ENCODE measurements at places on chromosomes 7 and 10. TPM values are rescaled to one million over a fixed set of nuclear protein-coding genes. Genes with fewer than 3 reads are reported as not detected.

The NPFFR1 gene
- polyA plus RNA-seq, result not detected

The LRWD1 gene
- 14.0 TPM for polyA plus RNA-seq

DNA sequence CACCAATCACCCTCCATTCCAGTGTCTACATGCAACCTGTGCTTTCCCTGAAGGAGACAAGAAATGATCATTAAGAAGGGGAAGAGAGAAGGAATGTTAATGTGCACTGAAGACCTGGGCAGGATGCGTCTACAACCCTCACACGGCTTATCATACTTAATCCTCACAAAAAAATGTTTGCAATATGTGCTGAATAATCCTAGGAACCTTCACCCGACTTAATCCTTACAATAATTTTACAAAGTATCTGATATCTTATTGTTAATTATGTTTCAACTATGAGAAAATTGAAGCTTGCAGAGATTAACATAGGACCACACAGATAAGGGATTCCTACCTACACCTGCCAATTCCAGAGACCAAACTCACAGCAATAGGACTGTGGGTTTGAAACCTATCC lies 145.1 kb upstream of the NOBOX start:
- DNase-seq, result no peak

- peak; percentile 74 for DNase-seq
Observed at GRCh38 chr10:7432884-7433726, 22.3 kb upstream of the SFMBT2 start.

DNA sequence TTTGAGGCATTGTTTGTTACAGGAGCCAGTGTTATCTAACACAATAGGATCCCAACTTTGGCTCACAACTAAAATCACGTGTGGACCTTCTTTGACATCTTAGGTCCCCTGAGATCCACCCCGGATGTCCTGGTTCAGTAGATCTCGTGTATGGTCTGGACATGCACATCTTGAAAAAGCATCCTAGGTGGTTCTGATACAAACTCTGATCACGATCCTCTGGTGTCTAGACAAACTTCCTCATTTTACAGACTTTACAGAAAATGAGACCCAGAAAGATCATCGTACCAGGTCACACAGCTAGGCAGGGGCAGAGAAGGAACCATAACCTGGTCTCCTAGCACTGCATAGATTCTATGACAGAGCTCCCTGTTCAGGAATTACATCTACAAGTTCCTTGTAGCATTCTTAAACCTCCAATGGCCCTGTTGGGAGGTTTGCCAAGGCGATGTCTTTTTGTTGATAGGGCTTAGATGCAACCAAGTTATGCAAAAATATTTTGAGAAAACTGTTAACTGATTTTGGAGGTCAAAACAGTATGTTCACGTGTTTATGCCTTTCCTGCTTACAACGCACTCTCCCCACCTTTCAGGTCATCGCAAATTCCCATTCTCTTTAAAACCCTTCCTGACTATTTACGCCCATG lies 30.8 kb upstream of the CHST15 start:
- DNase-seq, result no peak

DNA sequence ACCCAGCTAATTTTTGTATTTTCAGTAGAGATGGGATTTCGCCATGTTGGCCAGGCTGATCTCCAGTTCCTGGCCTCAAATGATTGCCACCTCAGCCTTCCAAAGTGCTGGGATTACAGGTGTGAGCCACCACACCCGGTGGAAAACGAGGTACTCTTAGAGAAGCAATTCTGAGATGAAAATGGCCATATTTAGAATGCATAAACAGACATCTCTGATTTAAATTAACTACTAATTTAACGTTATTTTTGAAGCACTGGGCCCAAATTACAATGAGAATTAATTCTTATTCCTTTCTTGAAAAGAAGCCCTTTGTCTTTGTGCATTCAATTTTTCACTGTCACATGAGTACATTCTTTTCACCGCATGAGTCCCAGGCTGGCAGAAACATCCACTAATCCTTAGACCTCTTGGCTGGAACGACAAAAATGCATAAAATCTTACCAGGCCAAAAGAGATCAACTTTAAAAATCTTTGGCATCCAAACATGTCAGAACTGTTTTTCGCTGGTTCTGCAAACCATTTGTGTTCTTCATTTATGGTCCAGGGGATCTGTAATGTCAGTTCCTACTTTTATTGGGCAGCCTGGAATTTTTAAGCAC lies 60.1 kb upstream of the CAPZA2 start:
- no peak for DNase-seq

The PTF1A gene
- polyA plus RNA-seq, result not detected

The TRRAP gene
- polyA plus RNA-seq, result 7.0 TPM

The EBLN1 gene
- not detected for polyA plus RNA-seq

- no peak for DNase-seq
Observed at GRCh38 chr10:6498771-6499170, 81.3 kb downstream of the PRKCQ start.

The AOC1 gene
- 99.1 TPM for polyA plus RNA-seq

- DNase-seq, result peak; percentile 51
Observed at GRCh38 chr10:52551046-52551445, 221.5 kb downstream of the MBL2 start.

DNA sequence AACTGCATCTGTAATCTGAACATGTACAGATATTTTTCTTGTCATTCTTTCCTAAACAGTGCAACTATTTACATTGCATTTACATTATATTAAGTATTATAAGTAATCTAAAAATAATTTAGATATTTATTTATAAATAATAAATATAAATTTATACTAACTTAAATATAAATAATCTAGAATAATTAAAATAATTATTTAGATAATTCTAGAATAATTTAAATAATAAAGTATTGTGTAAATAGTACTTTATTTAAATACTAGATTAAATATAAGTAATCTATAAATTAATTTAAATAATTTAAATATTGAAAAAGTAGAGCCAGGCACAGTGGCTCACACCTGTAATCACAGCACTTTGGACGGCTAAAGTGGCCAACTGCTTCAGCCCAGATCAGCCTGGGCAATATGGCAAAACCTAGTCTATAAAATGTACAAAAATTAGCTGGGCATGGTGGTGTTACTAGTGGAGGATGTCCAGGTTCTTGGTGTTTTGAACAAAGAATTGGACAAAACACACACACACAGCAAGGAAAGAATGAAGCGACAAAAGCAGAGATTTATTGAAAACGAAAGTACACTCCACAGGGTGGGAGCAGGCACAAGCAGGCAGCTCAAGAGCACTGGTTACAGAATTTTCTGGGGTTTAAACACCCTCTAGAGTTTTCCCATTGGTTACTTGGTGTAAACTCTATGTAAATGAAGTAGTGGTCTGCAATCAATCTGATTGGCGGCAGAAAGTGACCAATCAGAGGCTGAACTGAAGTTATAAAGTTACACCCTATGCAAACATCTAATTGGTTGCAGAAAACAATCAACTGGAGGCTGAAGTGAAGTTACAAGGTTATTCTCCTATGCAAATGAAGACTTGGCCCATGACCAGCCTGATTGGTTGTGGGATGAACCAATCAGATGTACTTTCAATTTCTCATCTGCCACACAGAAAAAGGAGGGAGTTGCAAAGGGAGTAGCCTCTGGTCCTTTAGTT lies 100.2 kb upstream of the SP4 start:
- no peak for DNase-seq

The FAM171A1 gene
- 30.4 TPM for polyA plus RNA-seq

DNA sequence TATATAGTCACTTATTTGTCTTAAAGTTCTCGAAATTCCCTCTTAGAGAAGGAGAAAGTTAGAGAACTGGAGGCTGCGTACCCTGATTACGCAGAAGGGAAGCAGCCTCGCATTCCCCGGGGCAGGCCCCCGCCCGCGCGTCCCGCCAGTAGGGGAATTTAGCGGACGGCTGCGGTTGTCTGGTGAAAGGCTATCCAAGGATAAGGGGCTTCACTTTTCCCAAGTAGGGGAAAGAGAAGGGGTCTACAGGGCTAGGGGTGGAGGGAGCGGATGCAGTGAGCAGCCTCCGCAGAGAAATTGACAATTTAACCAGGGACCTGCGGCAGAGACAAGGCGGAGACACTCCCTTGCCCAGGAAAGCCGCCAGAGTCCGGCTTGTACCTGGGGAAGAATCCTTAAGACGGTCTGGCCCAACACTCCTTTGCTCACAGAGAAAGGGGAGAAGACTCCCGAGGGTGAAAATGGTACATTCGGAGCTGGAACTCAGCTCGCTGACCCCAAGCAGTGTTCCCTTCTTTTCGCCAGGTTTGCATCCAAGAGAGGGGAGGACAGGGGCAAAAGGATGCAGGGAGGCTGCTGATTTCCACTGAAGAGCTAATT lies 994 bp upstream of the MAGI2 start:
- DNase-seq, result peak; percentile 83

The PGAM2 gene
- polyA plus RNA-seq, result 37.7 TPM

GRCh38 chr7:157362729-157363128 lies 25.9 kb downstream of the DNAJB6 start:
- no peak for DNase-seq

The CTAGE8 gene
- 5.4 TPM for polyA plus RNA-seq

DNA sequence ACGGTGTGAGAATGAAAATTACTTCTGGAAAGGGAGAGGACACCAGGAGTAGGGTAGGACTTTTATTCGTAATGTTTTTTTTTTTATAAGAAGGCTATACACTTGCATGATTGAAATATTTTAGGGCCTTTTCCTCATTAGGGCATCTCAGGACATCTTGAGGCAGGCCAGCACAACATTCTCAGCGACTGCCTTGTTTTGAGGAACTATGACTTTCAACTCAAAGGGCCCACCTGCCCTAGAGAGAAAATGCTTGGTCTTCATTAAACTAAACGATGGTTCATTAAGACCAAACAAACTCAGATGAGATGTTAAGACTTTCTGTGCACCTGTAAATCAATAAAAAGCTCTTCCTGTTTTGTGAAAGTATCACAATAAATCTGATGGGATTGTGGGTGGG lies 11.3 kb downstream of the NOD1 start:
- DNase-seq, result no peak

DNA sequence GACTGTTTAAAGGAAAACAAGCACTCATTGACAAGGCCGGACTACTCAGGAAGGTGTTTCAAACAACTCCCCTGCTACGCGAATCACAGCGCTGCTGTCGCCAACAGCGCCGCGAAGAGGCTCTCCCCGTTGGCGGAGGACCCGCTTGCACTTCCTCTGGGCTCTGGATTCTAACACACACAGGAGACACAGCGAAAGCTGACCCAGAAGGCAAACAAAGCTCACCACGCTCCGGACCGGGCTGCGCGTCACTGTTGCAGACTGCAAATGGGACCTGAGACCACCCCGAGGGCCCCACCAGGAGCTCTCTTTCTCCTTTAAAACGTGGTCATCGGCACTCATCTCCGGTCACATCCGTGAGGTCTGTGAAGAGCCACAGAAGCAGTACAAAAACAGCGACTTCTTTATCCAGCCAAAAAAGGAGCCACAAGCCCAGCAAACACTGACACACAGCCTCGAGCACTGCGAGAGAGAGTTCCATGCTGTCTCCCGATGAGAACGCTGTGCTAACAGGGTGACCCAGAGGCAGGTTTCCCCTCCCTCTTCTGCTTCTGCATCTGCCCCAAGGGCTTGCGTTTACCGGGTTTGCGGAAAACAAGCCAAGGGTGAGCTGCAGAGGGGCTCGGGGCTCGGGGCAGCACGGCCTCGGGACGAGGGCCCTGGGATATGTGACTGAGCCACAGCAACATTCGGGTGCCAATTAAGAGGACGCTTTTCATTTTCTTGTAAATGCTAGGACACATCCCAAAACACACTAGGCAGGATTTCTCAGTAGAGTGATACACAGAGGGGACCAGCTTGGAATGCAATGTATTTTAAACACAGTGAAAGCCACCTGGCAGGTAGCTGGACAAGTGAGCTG lies 41.3 kb downstream of the AMZ1 start:
- peak; percentile 80 for DNase-seq

GRCh38 chr7:107924841-107925504 lies 34.0 kb downstream of the DLD start:
- DNase-seq, result no peak

The IQUB gene
- 1.8 TPM for polyA plus RNA-seq

GRCh38 chr10:129078746-129079145 lies 388.3 kb upstream of the MGMT start:
- DNase-seq, result no peak
